Nasal cavity respiratory epithelium epithelial cell of viscerocranial mucosa (primary cell): ENCODE measurements at places on chromosomes 12 and 14. TPM values are rescaled to one million over a fixed set of nuclear protein-coding genes. Genes with fewer than 3 reads are reported as not detected.

SLCO1A2 gene
- total RNA-seq = not detected in 2 replicates

FOXN3 gene
- 6.5 and 32.3 TPM in 2 replicates for total RNA-seq

TTC9 gene
- total RNA-seq = 5.8 and 7.3 TPM in 2 replicates

GPR132 gene
- total RNA-seq = under 0.01 and 0.21 TPM in 2 replicates

NTN4 gene
- 73.8 and 160 TPM in 2 replicates for total RNA-seq
